ENCODE measurements at places on chromosomes 3 and 15. TPM values are rescaled to one million over a fixed set of nuclear protein-coding genes. Genes with fewer than 3 reads are reported as not detected.

The GOLGA8Q gene
- 0.49 TPM for total RNA-seq

The CADM2 gene
- 0.12 TPM for total RNA-seq

The EFCAB12 gene
- total RNA-seq = under 0.01 TPM

The IL5RA gene
- total RNA-seq = not detected

The TMEM40 gene
- not detected for total RNA-seq

The PROK2 gene
- not detected for total RNA-seq

The CHRNA5 gene
- 1.3 TPM for total RNA-seq

The TM4SF4 gene
- total RNA-seq = 0.65 TPM

The SCAANT1 gene
- not detected for total RNA-seq

The CEP152 gene
- 2.4 TPM for total RNA-seq

The CPN2 gene
- not detected for total RNA-seq

The HRG gene
- total RNA-seq = not detected

The GABRG3 gene
- total RNA-seq = not detected

The SEMA3B gene
- total RNA-seq = 4.6 TPM

The RAD54L2 gene
- total RNA-seq = 23.6 TPM
